ENCODE measurements at places on chromosomes 3 and 15.

DNA sequence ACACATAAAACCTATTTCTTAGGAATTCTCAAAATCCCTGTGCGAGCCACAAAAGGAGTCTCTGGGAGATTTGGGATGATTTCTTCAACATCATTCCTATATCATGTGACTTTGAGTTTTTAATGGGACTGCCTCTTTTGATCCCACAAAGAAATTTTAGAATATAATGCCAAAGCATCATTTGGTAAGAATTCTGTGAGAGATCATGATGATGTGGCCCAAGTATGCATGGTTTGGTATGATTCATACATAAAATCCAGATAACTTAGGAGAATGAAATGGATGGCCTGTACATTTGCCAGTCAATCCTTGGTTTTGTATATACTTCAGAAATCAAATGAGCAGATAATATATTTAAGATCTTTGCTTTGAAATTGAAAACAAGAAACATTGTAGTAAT lies 61.3 kb downstream of the UBE2E2 start:
- DNase-seq, result no peak

DNA sequence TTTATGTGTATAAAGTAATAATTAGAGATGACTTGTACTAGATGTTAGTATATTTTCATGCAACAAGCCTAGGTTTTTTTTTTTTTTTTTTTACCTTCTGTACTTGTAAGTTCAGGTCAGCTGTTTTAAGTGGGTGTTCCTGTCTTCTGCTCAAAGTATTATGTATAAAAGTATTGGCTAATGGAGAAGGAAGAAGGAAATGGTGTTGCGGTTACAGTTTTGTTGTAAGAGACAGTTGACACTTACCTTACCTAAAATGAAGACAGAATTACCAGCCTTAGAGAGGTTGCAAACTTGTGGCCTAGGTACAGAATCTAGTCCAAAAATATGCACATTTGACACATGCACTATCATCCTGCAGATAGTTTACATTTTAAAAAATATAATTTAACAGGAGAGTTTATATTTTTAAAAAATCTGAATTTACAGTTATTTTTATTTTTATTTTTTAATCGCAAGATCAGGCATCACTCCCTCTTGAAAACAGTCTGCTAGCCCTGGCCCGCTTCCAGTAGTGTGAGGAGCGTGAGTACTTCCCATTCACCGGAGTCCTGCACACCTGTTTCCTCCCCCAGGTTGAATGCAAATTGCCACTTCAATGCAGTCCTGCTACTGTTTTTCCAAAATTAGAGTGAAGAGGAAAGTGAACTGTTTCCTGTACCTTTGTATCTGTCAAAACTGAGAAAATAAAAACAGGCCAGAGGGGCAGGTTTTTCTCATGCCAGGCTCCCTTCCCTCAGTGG lies 224.3 kb upstream of the SOX2 start:
- no peak for DNase-seq

- DNase-seq, result no peak
Observed at GRCh38 chr15:58458076-58458475, 26.3 kb downstream of the LIPC start.

GRCh38 chr3:17444865-17445264 lies 297.6 kb downstream of the TBC1D5 start:
- no peak for DNase-seq

- DNase-seq, result no peak
Observed at GRCh38 chr3:81472600-81473362, 288.7 kb downstream of the GBE1 start.

GRCh38 chr3:52489453-52489852 lies 5.7 kb upstream of the STAB1 start:
- DNase-seq, result no peak

- no peak for DNase-seq
Observed at GRCh38 chr15:80949756-80950155, 39.9 kb downstream of the MESD start.

GRCh38 chr15:82699726-82700125 lies 9.9 kb downstream of the AP3B2 start:
- no peak for DNase-seq
